Mucosa of gallbladder (tissue), 1 donor: ENCODE measurements at places on chromosomes 13 and 19. TPM values are rescaled to one million over a fixed set of nuclear protein-coding genes. Genes with fewer than 3 reads are reported as not detected.

TPTE2 gene
- not detected for total RNA-seq

KLK14 gene
- total RNA-seq, result 0.63 TPM

ZNF439 gene
- 16.3 TPM for total RNA-seq

NAPSA gene
- total RNA-seq, result 8.1 TPM

AXL gene
- total RNA-seq, result 57.3 TPM

RNF225 gene
- total RNA-seq, result not detected

GPR18 gene
- total RNA-seq, result 0.37 TPM

OR10H1 gene
- total RNA-seq, result not detected

SLC17A7 gene
- total RNA-seq, result 1.6 TPM

ADGRE3 gene
- not detected for total RNA-seq

MBD3L2 gene
- not detected for total RNA-seq
